ENCODE measurements at places on chromosomes 2 and 18.
A peak's percentile ranks its signal among the peaks of the same experiment; 100 is the strongest.

GRCh38 chr2:207395535-207396251, 134.1 kb upstream of the CREB1 start:
- no peak for DNase-seq

DNA sequence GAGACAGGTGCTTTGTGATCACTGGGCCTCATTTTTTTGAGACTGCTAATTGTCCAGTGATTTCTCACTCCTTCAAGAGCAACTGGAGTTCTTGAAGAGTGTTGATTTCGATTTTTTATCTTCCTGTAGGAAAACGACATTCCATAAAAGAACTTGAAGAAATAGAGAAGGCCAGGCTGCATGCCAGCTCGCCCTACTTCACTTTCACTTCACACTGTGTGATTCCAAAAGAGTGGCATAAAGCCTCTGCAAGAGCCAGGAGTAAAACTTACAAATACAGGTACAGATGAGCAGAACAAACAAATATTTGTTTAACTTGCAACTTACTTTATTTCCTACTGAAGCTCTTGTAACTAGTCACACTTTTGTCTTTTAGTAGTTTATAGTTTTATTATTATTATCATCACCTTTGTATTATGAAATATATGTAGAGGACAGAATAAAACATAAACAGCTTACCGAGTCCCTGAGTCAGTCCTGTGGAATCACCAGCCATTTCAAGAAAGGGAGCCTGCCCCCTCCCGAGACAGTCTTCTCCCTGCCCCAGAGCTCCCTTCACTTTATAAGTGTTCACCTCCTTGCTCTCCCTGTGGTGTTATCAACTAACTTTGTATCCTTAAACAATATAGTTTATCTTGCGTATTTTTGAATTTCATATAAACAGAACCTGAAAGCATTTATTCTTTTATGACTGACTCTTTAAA, 8.7 kb downstream of the FAM228A start:
- DNase-seq: no peak

DNA sequence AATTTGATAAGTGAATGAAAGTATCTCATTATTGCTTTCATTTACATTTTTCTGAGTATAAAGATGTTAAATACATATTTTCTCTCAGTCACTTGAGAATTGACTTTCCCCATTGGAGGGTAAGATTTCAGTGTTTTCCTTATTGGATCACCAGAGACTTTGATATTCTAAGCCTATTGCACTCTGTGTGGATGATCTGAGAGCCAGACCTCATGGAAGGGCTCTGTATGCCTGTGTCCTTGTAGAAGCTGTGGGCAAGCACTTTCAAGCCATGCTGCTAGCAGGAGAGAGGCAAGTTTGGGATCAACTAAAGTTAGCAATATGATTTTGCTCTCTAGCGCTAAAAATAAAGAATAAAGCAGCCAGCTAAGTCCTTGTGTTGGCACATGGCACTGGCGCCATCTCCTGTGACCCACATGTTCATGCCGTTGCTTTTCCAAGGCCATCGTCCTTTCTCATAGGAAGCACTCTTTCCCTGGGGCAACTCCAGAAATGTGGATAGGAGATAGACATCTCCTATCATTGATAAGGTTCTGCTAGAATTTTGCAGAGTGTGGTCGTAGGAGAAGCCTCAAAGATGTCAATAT, 72.6 kb downstream of the AOX1 start:
- DNase-seq: no peak

GRCh38 chr2:219010162-219010756, 17.0 kb upstream of the CRYBA2 start:
- no peak for DNase-seq

- no peak for DNase-seq
Measured at GRCh38 chr2:98793897-98794830, 63.2 kb upstream of the MGAT4A start.

DNA sequence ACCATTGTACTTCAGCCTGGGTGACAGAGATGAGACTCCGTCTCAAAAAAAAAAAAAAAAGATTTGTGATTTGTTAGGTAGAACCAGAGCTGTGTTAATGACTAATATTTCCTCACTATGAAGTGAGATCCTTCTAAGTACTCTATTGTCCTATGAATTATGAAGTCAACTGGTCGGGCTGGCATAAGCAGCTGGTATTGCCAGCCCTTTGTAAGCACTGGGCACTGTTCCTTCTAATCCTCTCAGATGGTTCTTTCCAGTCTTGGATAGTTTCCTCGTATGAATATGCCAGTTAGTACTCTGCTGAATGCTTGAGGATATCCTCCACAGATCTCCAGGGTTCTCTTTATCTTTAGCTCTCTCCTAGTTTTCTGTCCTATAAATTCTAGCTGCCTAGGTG, 223.1 kb upstream of the SP5 start:
- no peak for DNase-seq

- DNase-seq: no peak
Measured at GRCh38 chr2:12330916-12331315, 385.8 kb upstream of the TRIB2 start.

- DNase-seq: no peak
Measured at GRCh38 chr18:10081492-10081891, 167.7 kb downstream of the VAPA start.

DNA sequence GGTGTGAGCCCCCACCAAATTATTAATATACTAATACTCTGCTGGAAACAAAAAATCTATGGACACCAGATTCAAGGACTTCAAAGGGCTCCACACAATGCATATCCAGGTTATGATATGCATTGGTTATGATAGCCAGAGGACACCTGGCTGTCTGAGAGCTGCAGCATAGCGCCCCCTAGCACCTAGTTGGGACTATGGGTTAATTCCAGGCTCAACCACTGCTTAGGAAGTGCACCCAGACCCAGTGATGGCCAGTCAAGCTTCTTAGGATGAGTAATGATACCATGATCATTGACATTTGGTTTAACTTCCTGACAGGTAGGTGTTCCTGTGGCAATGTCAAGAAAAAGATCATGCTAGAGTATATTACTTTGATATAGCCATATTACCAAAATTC, 3.8 kb upstream of the FRZB start:
- no peak for DNase-seq

- DNase-seq: no peak
Measured at GRCh38 chr18:48037481-48038271, 107.2 kb upstream of the SMAD2 start.

- DNase-seq: peak; percentile 27
Measured at GRCh38 chr2:19349911-19350677, 8.3 kb downstream of the OSR1 start.

DNA sequence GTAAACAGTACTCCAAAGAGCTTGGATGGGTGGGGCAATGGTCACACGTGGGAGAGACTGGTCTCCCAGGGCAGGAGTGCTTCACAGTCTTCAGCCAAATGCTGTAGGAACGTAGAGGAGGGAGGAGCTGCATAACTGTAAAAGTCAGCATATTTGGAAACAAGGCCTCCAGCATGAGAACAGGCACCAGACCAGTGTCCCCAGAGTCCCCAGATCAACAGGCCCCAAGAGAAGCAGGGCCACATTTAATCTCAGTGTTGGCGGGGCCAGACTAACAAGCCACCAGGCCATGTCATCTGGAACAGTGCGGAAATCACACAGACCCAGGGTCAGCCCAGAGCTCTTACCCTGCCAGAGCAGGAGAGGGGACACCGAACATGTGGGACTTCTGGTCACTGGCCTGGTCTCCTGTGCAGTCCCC, 63.2 kb downstream of the ADCY3 start:
- no peak for DNase-seq

- DNase-seq: no peak
Measured at GRCh38 chr2:35365859-35366258, 989.7 kb upstream of the CRIM1 start.

- no peak for DNase-seq
Measured at GRCh38 chr2:16639431-16639830, 26.2 kb downstream of the CYRIA start.

GRCh38 chr2:196823750-196824522, 14.8 kb upstream of the C2orf66 start:
- DNase-seq: no peak

GRCh38 chr2:118968042-118968441, 26.0 kb downstream of the MARCO start:
- no peak for DNase-seq

GRCh38 chr2:241885291-241885945, 15.9 kb downstream of the RTP5 start:
- DNase-seq: no peak

- DNase-seq: no peak
Measured at GRCh38 chr2:214946949-214947348, 137.5 kb upstream of the BARD1 start.

- DNase-seq: no peak
Measured at GRCh38 chr2:20879221-20879620, 56.3 kb upstream of the LDAH start.

GRCh38 chr2:143471550-143471949, 342.3 kb downstream of the ARHGAP15 start:
- DNase-seq: no peak

- no peak for DNase-seq
Measured at GRCh38 chr2:62382122-62382521, 123.9 kb downstream of the TMEM17 start.

GRCh38 chr2:120410487-120410886, 64.6 kb downstream of the INHBB start:
- no peak for DNase-seq

GRCh38 chr2:235500761-235501672, 7.2 kb downstream of the AGAP1 start:
- DNase-seq: no peak

GRCh38 chr18:36392164-36392978, 94.9 kb downstream of the FHOD3 start:
- no peak for DNase-seq

GRCh38 chr2:179995741-179996515, 11.2 kb downstream of the CWC22 start:
- no peak for DNase-seq

GRCh38 chr18:51520676-51521180, 323.2 kb upstream of the MEX3C start:
- no peak for DNase-seq

DNA sequence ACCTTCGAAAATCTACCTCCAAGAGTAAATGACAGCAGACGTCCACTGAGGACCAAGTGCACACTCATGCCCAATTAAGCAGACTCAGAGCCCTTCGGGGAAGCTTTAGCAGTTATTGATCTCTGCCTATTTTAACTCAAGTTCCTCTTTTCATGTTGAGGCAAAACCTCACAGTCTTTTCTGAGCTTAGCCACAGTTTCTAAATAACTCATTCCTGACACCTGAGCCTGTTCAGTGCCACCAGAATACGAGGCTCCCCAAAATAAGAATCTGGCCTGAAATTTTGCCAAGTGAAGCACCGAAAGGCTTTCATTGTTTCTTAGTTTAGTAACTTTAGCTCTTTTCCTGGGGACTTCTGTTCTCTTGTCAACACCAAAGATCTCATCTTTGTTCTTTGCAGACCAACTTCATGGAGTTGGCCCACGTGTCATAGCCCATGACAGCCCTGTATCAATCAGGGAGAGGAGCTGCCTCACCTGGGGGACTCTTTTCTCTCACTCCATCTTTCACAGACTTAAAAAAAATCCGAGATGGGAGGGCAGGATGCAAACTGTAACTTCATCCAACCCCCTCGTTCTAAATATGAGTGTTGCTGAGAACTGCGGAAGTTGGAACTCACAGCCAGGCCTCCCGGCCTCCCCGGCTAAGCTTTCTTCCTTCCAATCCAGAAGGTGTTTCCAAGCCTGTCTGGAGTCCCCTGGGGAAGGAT, 22.2 kb downstream of the INPP5D start:
- no peak for DNase-seq

GRCh38 chr2:47088371-47089082, 66.6 kb downstream of the STPG4 start:
- no peak for DNase-seq

DNA sequence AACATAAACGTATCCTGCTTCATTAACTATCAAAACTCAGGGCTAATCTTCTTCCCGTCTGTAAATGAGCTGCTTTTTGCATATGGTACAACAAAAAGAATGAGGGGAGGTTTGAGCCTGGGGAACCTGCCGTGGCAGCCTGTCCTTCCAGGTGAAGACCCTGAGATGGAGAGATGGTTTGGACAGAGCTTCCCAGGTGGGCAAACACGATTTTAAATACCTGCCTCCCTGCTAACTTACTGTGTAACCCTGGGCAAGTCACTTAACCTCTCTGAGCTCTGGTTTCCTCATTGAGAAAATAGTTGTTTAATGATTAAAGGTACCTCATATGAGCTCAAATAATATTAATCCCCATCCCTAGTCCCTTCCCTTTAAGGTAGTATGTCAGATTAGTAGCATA, 9.0 kb downstream of the EMX1 start:
- no peak for DNase-seq

DNA sequence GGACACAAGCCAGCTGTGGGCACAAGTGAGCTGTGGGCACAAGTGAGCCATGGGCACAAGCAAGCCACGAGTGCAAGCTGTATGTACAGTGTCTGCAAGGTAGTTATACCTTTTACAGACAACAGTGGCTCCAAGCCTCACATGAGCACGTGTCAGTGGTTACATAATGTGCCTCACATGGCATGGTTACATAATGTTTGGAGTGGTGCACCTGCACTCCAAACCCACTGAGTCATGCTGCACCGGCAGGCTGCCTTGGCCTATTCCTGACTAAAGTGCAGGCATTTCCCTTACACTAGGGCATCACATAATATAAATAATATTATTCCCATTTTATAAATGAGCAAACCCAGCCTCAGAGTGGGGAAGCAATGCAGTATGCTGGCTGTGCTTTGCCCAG, 62.6 kb downstream of the MARCO start:
- DNase-seq: no peak

GRCh38 chr2:60303680-60304079, 249.8 kb downstream of the BCL11A start:
- no peak for DNase-seq

DNA sequence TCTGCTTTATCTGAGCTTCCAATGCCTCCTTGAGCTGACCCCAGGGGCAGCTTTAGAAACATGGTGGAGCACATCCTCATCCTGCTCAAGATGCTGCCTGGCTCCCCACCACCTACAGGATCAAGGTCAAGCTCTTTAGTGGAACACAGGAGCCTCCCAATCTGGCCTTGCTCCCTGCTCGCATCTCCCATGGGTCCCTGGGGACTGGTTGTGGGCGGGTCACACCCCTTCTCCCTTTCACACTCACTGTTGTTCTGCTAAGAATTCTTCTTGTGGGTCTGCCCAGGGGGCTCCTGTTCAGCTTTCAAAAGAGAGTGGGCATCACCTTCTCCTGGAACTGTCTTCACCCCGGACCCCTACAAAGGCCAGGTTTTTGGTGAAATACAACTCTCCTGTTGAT, 8.4 kb upstream of the NT5DC4 start:
- no peak for DNase-seq

- DNase-seq: no peak
Measured at GRCh38 chr2:190355968-190356644, 12.7 kb downstream of the INPP1 start.

Data from activated gamma-delta T cell (primary cell).